ENCODE measurements at places on chromosomes 16 and 17.

DNA sequence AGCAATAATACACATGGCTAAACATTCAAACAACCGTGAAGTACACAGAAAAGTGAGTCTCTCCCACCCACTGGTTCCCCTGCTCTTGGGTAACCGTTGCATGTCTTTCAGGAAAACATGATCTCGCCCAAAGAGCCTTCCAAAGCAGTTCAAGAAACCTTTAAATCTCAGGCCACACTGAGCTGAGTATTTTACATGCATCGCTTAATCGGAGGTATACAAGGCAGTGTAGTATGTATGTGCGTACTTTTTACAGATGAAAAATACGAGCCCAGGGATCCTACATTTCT, 741 bp upstream of the DEXI start:
- no peak for DNase-seq

GRCh38 chr16:90044111-90044551, 24.9 kb upstream of the DBNDD1 start:
- no peak for DNase-seq

DNA sequence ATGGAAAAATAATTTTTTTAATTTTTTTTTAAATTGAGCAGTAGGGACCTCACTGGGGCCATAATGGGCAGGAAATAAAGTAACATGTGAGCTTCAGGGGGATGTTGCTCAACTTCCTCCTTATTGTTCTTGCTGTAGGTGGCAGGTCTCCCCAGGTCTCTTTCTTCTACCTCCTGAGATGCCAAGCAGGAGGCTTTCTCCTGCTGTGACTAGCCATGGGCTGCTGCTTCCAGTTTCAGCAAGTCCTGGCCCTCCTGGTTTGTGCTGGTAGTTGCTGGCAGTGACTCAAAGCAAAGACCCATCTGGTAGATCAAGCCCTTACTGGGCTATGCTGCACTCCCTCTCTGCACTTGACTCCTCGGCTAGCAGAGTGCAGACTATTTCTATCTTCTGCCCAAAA, 2.3 kb downstream of the DPEP2NB start:
- DNase-seq, result no peak

DNA sequence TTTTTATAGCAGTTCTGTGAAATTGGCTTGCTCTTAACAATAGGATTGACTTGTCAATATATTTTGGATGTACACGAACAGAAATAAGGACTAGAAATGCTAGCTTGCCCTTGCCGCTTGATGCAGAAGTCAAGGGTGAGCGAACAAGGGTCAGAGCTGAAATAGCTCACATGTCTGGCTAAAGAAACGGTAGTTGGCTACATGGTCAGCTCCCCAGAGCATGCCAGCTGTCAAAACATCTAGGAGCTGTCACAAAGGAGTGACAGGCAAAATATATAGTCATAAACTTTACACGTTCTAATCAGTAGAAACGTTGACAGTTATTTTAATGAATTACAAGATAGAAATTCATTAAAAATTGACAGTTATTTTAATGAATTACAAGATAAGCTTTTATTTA, 2.9 kb upstream of the MEIOB start:
- DNase-seq, result no peak

GRCh38 chr16:78399384-78399783, 299.9 kb downstream of the WWOX start:
- DNase-seq, result no peak

DNA sequence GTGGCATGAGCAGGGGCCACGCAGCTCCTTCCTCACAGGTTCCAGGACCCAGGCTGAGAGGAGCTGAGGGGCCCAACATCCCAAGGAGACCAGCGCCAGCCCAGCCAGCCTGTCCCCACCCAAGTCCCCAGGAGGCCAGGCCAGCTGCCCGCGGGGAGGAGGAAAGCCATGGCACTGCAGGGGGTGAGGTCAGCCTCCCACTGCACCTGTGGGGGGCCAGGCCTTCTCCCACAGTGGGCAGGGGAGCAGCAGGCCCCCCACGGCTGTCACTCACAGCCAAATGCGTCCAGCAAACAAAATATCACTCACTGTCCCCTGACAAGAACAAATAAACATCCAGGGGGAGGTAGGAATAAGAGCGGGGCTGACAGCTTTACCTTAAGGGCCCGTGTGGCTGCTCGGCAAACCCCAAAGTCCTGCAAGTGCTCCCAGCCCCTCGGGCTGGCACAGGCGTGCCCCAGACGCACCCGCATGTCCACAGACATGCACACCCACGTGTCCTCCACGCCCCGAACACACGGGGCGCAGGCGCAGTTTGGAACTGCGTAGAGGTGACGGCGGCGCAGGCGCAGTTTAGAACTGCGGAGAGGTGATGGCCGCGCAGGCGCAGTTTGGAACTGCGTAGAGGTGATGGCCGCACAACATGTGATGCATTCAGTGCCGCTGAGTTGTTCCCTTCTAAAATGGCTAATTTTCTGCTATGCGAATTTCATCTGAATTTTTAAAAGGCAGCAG, 291.1 kb downstream of the FOXL1 start:
- DNase-seq, result no peak

DNA sequence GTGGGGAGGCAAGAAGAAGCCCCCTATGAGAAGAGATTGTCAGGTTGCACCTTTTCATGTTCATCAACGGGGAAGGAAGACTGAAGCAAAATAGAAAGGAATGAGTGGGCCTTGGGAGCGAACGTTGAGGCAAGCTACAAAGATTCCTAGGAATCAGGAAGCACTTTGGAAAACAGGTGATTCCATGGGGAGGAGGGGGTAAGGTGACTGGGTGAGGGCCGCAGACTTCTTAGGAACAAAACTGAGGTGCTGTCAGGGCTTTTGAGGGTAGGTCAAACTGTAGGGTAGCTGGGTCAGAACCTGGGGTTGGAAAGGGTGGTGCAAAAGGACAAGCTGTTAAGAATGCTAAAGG, 528 bp downstream of the ITFG1 start:
- DNase-seq, result no peak
